Bone marrow (tissue), 2 donors: ENCODE measurements at places on chromosomes 2 and 18.

- no peak for DNase-seq
Observed at GRCh38 chr2:212477571-212477970, 61.0 kb downstream of the ERBB4 start.

DNA sequence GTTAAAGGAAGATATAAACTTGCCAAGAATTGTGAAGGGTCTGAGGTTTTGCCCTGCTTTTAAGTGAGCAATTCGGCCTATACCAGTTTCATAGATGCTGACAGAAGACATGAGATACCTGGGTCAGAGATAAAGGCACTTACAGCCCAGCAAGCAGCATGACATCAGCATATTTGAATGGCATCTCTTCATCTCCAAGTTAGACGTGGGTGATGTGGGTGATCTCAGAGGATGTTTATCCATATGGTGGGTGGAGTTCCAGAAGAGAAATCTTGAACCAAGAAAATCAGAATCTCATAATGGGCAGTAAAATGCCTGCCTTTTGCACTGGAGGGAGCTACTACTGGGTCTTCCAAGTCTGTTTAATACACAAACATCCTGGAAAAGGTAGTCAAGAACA is 44.7 kb downstream of the GYPC start:
- no peak for DNase-seq

- DNase-seq, result no peak
Observed at GRCh38 chr2:110819711-110820110, 87.3 kb downstream of the ACOXL start.

GRCh38 chr2:10522726-10523405 is 74.7 kb upstream of the ODC1 start:
- DNase-seq, result no peak

- DNase-seq, result no peak
Observed at GRCh38 chr2:234288974-234289455, 207.9 kb downstream of the ARL4C start.

DNA sequence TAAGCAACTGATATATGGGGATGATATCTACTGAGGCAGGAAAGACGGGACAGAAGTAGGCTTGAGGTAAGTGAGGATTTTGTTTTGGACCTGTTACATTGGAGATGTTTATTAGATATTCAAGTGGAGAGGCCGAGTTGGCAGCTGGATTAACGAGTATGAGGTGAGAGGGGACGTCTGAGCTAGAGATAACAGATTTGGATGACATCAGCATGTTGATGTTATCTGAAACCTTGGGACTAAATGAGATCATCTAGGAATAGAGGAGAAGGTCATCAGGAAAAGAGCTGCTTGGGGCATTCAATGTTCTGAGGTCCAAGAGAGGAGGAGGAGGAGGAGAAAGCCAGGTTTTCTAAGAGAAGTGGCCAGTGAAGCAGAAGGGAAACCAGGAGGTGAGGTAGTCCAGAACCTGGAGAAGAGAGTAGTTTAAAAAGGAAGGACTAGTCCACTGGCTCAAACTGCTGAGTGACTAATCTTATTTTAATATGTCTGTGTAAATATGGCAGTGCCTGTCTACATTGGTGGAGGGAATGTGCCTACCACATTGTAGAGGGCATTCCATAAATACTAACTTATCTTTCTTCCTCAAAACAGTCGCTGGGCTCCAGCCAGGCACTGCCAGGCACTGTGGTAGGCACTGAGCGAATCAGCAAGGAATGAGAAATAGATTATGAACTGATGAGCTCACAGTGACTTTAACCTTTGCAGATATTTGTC is 488.3 kb downstream of the DLGAP1 start:
- no peak for DNase-seq

DNA sequence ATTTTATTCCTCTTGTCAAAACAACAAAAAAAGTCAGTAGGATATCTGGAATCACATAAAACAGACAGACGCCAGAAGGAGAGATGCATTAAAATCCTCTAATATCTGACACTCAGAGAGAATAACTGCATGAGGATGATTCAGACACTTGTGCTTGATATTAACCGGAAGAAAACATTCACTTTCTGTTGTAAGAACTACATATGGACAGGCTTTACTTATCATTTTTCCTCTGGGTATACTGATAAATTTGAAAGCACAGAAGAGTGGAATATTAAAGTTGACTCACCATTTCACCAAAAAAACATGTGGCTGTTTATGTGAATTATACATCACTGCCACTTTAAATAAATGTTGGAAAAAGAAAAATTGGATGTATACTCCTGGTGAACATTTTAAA is 589.1 kb upstream of the CDH2 start:
- DNase-seq, result peak; percentile 8

GRCh38 chr2:79248776-79249175 is 89.2 kb upstream of the REG3A start:
- no peak for DNase-seq

- no peak for DNase-seq
Observed at GRCh38 chr2:28277466-28277865, 115.2 kb upstream of the FOSL2 start.
